H1 (cell line): ENCODE measurements at places on chromosomes 11 and 22. TPM values are rescaled to one million over a fixed set of nuclear protein-coding genes. Genes with fewer than 3 reads are reported as not detected.

Gene OR10A2
- polyA plus RNA-seq: not detected in 2 replicates

Gene CLNS1A
- polyA plus RNA-seq: 85.4 and 136 TPM in 2 replicates

Gene AQP11
- polyA plus RNA-seq: 1.5 and 1.6 TPM in 2 replicates

Gene LUZP2
- polyA plus RNA-seq: 0.24 and 0.79 TPM in 2 replicates

Gene OR51E2
- polyA plus RNA-seq: not detected in 2 replicates

Gene P2RY2
- 1.5 and 2.6 TPM in 2 replicates for polyA plus RNA-seq

Gene SLC22A9
- polyA plus RNA-seq: not detected in 2 replicates

Gene NDUFC2
- polyA plus RNA-seq: 356 and 477 TPM in 2 replicates

Gene RHBDD3
- polyA plus RNA-seq: 117 and 171 TPM in 2 replicates

Gene TTC36
- polyA plus RNA-seq: 0.14 TPM in 1 of 2 replicates, not detected in the other

Gene MICALL1
- polyA plus RNA-seq: 17.7 and 23.4 TPM in 2 replicates

Gene SLC22A6
- not detected in 2 replicates for polyA plus RNA-seq

Gene NLRP14
- polyA plus RNA-seq: 0.02 and 0.05 TPM in 2 replicates

Gene VEGFB
- polyA plus RNA-seq: 9.3 and 11.4 TPM in 2 replicates

Gene MED15
- 28.3 and 37.8 TPM in 2 replicates for polyA plus RNA-seq

Gene TPH1
- polyA plus RNA-seq: 0.08 and 0.09 TPM in 2 replicates

Gene TREH
- 0.03 TPM in 1 of 2 replicates, not detected in the other for polyA plus RNA-seq

Gene CFL1
- 1,365 and 1,809 TPM in 2 replicates for polyA plus RNA-seq

Gene THRSP
- polyA plus RNA-seq: 0.11 TPM in 1 of 2 replicates, not detected in the other

Gene ZNF280A
- 0.06 and 0.09 TPM in 2 replicates for polyA plus RNA-seq

Gene ZDHHC24
- polyA plus RNA-seq: 9.7 and 15.6 TPM in 2 replicates

Gene DMC1
- 3.8 and 20.2 TPM in 2 replicates for polyA plus RNA-seq

Gene GGT1
- 29.2 and 44.8 TPM in 2 replicates for polyA plus RNA-seq

Gene KLHDC7B
- polyA plus RNA-seq: not detected in 2 replicates

Gene FOSL1
- polyA plus RNA-seq: 7.2 and 11.6 TPM in 2 replicates

Gene GSTT2B
- polyA plus RNA-seq: 13.3 and 13.5 TPM in 2 replicates

Gene OR4C12
- not detected in 2 replicates for polyA plus RNA-seq

Gene TM7SF2
- 96.0 and 141 TPM in 2 replicates for polyA plus RNA-seq

Gene ROBO4
- 0.03 TPM in 1 of 2 replicates, not detected in the other for polyA plus RNA-seq

Gene OR5M11
- polyA plus RNA-seq: 0.08 TPM in 1 of 2 replicates, not detected in the other

Gene TMPRSS4
- polyA plus RNA-seq: 0.11 and 0.13 TPM in 2 replicates

Gene B4GAT1
- 22.2 and 32.8 TPM in 2 replicates for polyA plus RNA-seq

Gene SMC1B
- polyA plus RNA-seq: 0.02 TPM in 2 replicates

Gene IGLL1
- not detected in 2 replicates for polyA plus RNA-seq

Gene ACRV1
- polyA plus RNA-seq: 0.06 TPM in 1 of 2 replicates, not detected in the other

Gene TNNI2
- 0.39 TPM in 1 of 2 replicates, not detected in the other for polyA plus RNA-seq

Gene FXYD6
- polyA plus RNA-seq: 117 and 151 TPM in 2 replicates

Gene MSANTD4
- polyA plus RNA-seq: 3.5 and 5.1 TPM in 2 replicates

Gene SUSD2
- 4.8 and 5.5 TPM in 2 replicates for polyA plus RNA-seq

Gene SCN3B
- polyA plus RNA-seq: 0.46 and 0.67 TPM in 2 replicates

Gene CD3E
- polyA plus RNA-seq: 0.05 TPM in 1 of 2 replicates, not detected in the other

Gene SMIM38
- 0.17 TPM in 2 replicates for polyA plus RNA-seq

Gene OR10G8
- not detected in 2 replicates for polyA plus RNA-seq

Gene BATF2
- 3.1 and 4.6 TPM in 2 replicates for polyA plus RNA-seq

Gene LGALS12
- polyA plus RNA-seq: 2.9 and 3.2 TPM in 2 replicates

Gene GPR83
- 0.30 and 0.49 TPM in 2 replicates for polyA plus RNA-seq

Gene LDHAL6A
- not detected in 2 replicates for polyA plus RNA-seq
